Amygdala (tissue), 56 donors: ENCODE measurements at places on chromosomes 13 and 19.
A peak's percentile ranks its signal among the peaks of the same experiment; 100 is the strongest.

GRCh38 chr19:34976611-34977010, 12.6 kb upstream of the ZNF792 start:
- DNase-seq = no peak

DNA sequence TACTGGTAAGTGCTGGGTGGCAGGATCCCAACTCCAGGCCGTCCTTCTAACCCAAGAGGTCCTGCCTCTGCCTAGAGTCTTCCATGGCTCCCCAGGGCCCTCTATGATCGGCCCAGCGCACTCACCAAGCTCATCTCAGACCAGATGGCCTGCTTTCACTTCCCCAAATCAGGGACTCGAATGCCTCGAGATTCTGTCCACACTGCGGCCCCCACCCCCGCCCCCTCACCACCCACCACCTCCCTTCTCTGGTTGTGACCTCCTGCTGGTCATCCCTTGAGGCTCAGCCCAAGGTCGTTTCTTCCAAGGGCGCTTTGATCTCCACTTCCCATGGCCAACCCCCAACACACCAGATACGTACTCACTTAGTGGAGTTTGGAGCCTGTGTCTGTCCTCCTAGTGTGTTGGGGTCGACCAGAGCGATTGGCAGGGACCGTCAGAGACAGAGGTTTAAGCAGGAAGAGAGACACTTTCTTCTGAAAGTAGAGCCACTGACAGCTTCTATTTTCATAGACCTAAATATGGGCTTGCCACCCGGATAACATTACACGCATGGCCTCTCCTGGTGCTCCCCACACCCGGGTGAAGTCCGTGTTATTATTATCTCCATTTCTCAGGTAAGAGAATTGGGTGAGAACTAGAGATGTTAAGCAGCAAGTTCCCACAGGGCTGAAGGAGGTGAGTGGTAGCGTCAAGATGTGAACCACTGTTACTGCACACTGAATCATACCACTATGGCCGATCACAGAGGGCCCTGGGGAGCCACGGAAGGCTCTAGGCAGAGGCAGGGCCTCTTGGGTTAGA, at the start of gene FCER2:
FCER2 (minus strand) TSS at position 478 of the 804 bp plus-strand sequence. CDS start 2,371 bp downstream, outside the sequence.
- DNase-seq = no peak

DNA sequence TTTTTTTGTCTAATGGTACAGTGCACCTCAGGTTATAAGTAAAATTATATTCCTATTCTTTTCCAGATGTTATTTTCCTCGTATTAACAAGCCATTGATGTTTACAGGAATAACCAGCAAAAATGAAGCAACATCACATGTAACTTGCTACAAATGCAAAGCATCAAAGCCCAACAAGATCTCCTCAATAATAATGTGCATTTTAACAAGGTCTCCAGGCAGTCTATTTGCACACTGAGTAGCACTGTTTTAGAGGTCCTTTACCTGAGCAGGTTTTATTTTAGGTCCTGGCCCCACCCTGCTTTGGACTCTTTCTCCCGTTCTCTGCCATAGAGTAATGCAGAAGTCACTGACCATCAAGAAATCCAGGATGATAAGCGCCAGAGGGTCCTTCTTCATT, 298.4 kb downstream of the FGF14 start:
- DNase-seq = no peak

GRCh38 chr13:101474419-101474957, 22.0 kb downstream of the ITGBL1 start:
- peak; percentile 33 for DNase-seq

GRCh38 chr13:30346153-30346788, 38.9 kb upstream of the KATNAL1 start:
- no peak for DNase-seq

DNA sequence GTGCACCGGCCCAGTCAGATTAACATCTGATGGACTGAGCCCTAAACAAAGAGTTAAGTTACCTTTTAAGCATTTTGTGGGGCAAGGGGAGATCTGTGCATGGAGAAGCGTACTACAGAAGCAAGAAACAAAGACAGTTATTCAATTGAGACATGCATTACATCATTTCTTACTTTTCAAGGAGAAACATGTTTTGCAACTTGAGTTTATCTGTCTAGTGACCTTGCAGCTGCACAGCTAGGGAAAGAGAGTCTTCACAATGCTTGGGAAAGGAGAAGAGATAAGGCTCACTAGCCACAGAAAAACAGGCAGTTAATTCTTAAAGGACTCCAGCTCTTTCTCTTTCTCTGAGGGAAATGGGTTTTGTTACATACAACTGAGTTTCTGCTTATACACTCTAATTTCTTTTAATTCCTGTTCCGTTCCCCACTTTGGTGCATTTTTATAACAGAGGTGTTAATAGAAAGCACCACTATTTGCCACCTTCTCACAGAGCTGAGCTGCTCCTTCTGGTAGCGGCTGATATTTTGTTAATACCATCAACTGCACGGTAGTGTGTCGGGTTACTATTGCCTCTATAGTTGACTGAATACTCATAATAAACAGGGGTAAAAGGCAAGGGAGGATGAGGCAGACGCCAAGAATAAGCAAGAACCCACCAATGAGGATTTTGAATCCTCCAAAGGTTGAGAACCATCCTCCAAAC, 55.9 kb downstream of the ZNF431 start:
- no peak for DNase-seq

- DNase-seq = peak; percentile 65
Measured at GRCh38 chr19:18683109-18683957, at the start of gene CRTC1. CRTC1 (plus strand) TSS chr19:18683680; CDS start chr19:18683703, 23 bp downstream.

- peak; percentile 71 for DNase-seq
Measured at GRCh38 chr13:76886292-76887075, at the start of gene KCTD12. KCTD12 (minus strand) TSS chr13:76886405; CDS start chr13:76886148, 257 bp downstream.

GRCh38 chr13:49997955-49998354, 1.1 kb downstream of the TRIM13 start:
- DNase-seq = no peak

- no peak for DNase-seq
Measured at GRCh38 chr19:38878575-38879399, 712 bp upstream of the RINL start.

- DNase-seq = no peak
Measured at GRCh38 chr13:102402290-102402689, 442 bp upstream of the FGF14 start.

- no peak for DNase-seq
Measured at GRCh38 chr19:35942235-35942634, 6.1 kb downstream of the LRFN3 start.

DNA sequence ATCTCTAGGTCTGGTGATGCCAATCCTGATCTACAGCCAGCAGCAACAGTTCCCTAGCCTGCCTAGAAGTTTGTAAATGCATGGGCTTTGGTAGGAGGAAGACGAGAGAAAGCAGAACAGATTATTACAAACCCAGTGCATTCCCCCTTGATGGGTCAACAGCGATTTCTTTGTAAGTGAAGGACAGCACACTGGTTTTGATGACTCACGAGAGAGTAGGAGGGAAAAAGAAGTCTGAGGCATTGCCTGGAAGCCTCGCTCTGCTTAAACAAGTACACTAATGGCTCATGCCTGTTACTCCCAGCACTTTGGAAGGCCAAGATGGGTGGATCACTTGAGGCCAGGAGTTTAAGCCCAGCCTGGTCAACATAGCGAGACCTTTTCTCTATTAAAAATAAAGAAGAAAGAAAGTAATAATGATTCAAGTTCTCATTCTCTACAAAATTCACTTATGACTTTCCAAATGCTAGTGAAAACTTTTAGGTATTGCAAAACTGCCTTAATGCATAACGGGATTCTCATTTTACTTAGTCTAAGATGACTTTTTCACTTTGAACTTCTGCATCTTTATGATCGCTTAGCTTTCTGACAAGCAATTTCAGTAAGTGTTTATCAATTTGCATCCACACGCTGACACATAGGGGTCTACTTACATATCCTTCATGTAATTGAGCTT, 47.7 kb upstream of the USPL1 start:
- DNase-seq = no peak

GRCh38 chr13:33353210-33353609, 67.7 kb upstream of the STARD13 start:
- DNase-seq = no peak

GRCh38 chr13:47317356-47317755, 420.5 kb upstream of the HTR2A start:
- DNase-seq = no peak

DNA sequence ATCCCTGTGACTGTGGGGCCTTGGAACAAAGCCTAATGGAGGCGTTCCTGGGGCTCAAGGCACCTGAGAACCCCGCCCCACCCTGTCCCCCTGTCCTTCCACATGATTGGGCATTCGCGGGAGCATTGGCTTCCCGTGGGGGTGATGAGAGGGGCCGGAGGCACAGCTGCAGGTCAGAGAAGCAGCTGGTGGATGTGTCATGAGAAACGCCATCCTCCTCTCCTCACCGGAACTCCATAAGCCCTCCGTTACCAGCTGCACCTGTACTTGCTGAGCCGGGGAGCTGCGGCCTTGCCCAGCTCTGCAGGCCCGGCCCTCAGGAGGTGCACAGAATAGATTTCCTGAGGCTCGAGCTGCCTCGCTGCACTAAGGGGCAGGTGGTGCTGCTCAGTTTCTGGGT, 42.0 kb downstream of the CAPN12 start:
- DNase-seq = no peak

- no peak for DNase-seq
Measured at GRCh38 chr13:24247016-24247415, 62.4 kb upstream of the C1QTNF9 start.

GRCh38 chr13:44032802-44033201, 153.1 kb downstream of the LACC1 start:
- DNase-seq = no peak

- DNase-seq = no peak
Measured at GRCh38 chr13:111183087-111183645, 68.1 kb downstream of the ARHGEF7 start.

- DNase-seq = no peak
Measured at GRCh38 chr19:54521860-54522513, 19.4 kb downstream of the LAIR2 start.
